Activated naive CD4-positive, alpha-beta T cell (primary cell): ENCODE measurements at places on chromosomes 12 and 14.

GRCh38 chr12:122423258-122424165, 1.0 kb upstream of the CLIP1 start:
- DNase-seq = no peak

- peak; percentile 35 for DNase-seq
These were observed 620 bp downstream of the PGAM5 start for GRCh38 chr12:132711080-132711843.

- no peak for DNase-seq
These were observed 18.5 kb downstream of the COL2A1 start for GRCh38 chr12:47985596-47986290.

DNA sequence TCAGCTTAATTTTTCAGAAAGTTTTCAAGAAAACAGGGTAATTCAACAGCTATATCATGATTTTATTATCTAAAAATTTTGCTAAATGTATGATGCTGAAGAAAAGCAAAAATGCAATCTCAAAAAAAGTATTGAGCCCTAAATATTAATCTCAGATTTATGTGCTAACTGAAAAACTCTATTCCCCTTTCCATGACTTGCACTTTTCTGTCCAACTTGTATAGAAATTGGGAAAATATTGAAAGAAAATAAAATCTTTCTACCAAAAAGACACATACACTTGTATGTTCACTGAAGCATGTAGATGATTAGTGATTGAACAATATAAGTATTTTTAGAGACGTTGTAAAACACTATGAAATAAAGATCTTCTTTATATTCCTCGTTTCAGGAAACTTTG, 368.0 kb upstream of the ATXN7L3B start:
- DNase-seq = no peak

- DNase-seq = no peak
These were observed 688 bp downstream of the ZNF26 start for GRCh38 chr12:132986885-132987225.

DNA sequence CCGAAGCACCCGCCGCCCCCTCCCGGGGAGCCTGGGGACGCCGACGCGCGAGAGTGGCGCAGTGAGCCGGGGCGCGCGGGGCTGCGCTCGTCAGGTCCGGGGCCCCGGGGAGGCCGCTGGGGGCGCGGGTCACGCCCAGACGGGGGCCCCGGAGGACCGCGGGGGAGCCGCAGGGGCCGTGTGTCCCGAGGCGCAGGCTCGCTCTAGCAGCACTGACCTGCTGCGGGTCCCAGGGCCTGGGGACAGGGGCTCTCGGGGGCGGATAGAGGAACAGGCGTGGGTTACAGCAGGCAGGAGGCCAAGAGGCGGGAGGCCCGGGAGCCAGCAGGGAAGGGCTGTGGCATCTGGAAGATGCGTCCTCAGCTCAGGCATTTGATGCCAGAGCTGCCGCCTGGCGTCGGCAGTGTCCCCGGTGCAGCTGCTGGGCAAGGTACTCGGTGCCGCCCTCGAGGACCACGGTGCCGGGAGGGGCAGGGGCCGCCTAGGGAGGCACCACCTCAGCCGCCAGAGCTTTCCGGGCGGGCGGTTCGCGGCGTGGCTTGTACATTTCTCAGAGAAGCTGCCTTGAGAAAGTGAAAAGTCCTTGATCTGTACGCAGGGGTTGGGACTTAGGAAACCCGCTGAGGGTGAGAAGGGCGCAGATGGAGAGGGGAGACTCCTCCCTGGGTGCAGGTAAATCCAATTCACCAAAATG, 1.2 kb downstream of the WNT5B start:
- DNase-seq = no peak

DNA sequence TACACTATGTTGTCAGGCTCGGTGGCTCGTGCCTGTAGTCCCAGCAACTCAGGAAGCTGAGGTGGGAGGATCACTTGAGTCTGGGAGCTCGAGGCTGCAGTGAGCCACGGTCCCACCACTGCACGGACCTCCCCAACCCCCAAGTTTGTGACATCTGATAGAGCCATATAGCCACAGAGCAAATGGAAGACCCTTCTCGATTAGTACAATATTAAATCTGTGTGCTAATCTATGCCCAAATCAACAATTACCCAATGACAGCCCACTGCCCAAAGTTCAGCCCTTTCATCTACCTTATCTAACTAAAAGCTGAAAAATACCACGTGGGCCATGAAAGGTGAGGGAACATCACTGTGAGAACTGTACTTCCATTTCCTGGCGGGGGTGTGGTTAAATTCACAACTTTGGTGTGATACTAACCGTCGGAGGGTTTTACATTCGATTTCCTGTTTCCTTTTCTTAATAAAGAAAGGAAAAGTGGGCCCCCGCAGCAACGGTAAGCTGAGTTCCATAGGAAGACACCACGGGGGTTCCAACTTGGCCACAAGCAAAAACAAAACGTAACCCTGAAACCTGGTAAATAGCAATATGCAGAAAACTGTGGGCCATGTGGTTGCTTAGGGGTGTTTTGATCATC, 31.2 kb upstream of the FOS start:
- DNase-seq = peak; percentile 20

DNA sequence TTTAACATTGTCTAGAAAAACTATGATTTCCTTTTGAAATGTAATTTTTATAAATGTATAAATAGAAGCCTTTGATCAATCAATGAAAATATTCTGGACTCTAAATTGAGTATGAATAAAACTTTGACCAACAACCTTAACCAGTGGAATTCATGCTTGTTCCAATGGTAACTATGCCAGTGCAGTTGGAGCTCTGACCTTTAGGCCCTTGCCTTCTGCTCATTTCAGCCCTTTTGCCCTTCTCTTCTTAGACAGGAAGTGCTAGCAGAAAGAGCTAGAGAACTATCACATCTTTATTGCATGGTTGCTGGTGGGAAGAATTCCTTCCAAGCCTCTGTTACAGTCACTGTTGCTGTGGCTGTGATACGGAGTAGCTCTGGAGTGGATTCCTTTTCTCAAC, 39.7 kb downstream of the TTC8 start:
- DNase-seq = no peak

DNA sequence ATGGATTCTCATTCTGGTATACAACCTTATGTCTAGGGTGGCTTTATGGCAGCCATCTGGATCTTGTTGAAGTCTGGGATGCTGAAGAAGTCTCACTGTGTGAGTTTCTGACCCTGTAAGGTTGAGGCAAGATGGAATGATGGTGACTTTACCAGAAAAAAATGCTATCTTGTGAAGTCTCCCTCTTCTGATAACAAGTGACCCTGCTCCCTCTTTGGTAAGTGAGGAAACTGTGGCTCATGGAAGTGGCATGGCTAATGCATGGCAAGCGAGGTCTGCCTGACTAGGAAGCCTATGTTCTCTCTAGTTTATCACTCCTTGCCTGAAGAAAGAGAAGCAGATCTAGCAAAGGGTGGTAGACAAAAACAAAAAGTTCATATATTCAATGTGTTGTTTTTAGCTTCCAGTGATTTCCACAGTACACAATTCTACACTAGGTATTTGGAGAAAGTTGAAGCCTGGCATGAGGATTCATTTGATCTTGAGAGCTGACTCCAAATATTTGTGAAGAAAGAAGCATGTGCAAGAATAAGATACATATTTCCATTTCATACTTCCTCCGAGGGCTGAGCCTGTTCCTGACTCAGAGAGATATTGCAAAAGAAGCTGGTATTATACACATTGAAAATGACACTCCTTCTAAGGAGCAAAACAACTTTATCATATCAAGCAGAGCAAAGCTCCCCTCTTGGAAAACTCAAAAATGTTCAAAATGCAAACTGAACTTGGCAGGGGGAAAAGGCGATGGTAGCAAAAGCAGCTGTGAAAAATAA, 63.6 kb downstream of the HELB start:
- DNase-seq = no peak

DNA sequence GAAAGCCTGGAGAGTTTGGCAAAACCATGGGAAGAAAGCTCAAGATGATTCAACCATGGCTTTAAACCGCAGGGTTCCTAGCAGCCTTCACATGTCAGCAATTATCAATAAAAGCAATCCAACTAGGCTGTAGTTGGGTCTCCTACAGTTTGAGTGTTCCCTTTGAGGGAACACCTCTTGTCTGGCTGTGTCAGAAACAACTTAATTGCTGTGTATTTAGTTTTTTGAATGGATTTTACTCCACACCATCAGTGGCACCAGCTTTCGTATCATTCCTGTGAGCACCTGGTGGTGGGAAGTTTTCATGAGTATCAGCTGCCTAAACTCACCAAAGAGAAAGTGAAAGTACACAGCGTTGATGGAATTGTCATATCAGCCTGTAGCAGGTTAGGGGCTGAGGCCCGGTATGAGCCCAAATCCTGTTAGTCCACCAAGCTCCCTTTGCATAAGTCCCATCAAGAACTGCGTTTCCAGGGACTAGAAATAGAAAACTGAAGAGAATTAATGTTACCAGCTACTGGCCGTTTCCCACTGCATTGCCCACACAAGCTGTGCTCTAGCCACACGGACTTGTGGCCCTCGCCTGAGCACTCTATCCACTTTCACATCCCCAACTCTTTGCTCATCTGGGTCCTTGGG, 10.9 kb upstream of the IL26 start:
- no peak for DNase-seq

- DNase-seq = no peak
These were observed 2.9 kb upstream of the AGAP2 start for GRCh38 chr12:57741413-57741789.

GRCh38 chr14:63286071-63286470, 32.7 kb downstream of the GPHB5 start:
- no peak for DNase-seq

GRCh38 chr12:53067074-53067992, 11.9 kb downstream of the SPRYD3 start:
- DNase-seq = no peak

DNA sequence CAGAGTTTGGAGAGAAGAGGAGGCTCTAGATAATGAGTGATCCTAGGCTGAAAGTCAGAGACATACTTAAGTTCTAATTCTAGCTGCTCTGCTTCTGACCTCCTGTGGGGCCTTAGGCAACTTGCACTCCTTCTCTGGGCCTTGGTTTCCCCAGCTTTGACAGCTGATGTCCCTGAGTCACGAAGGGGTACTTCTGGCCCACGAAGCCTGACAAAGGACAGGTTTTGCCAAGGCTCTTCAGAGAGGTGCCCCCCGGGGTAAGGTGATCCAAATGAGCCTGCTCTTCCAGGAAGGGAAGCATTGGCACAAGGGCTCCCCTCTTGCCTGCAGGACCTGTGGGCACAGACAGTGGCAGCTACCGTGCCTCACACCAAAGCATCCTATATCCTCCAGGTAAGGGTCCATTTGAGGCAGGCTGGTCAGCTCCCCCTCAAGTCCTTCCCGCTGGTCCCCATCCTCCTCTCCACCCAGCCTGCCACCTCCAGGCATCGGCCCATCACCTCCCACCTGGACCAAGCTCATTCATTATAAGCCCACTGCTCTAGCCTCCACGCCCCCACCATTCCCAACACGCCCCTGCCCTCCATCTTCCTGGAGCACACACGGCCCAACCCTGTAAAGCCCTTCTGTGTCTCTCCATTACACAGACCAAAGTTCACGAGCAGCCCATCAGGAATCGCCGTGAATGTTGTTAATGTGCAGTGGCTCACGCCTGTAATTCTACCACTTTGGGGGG, 1.9 kb upstream of the PPP1R13B start:
- DNase-seq = no peak

GRCh38 chr12:124512667-124513296, 54.6 kb downstream of the NCOR2 start:
- no peak for DNase-seq

GRCh38 chr12:23686095-23686494, 263.4 kb downstream of the SOX5 start:
- no peak for DNase-seq

DNA sequence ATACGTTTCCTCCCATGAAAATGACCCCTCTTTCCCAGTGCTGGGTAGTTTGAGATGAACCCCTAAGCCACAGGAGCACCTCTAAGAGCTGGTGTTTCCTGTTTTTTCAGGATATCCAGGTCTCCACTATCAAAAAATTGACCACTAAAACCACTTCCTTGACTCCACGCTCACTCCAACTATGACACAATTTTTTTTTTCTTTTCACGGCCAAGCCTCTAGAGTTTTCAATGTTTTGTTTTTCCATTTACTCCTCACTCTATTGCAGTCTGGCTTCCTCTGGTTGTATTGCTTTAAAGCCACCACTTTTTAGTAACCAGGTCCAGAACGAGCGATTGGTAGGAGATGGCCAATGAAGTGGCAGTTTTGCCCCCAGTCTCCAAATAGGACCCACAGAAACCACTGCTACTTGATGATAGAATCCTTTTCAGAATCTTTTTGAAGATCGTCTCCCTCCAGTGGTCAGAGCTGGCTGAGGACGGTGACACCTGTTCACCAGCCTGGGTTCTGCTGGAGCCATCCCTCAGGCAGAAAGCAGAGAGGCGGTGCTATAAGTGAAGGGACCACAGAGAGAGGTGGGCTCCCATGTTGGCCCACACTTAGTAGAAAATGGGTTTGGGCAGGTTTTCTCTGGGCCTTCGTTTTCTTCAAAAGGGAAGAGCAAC, 454.4 kb downstream of the VRK1 start:
- no peak for DNase-seq

GRCh38 chr12:27331291-27331926, 1.2 kb upstream of the BMAL2 start:
- no peak for DNase-seq

- no peak for DNase-seq
These were observed 97.8 kb downstream of the SCARB1 start for GRCh38 chr12:124765581-124766489.

GRCh38 chr12:29730481-29730880, 53.3 kb downstream of the TMTC1 start:
- no peak for DNase-seq

GRCh38 chr12:64160021-64160710, 61.9 kb downstream of the KICS2 start:
- no peak for DNase-seq

GRCh38 chr12:118237908-118238307, 102.0 kb downstream of the PEBP1 start:
- no peak for DNase-seq

- DNase-seq = no peak
These were observed 13.0 kb downstream of the MVK start for GRCh38 chr12:109586385-109587296.

- DNase-seq = no peak
These were observed 107.5 kb downstream of the KITLG start for GRCh38 chr12:88472775-88473174.

- DNase-seq = no peak
These were observed 285.8 kb upstream of the GRIP1 start for GRCh38 chr12:66964629-66965028.

GRCh38 chr12:123388177-123388950, 4.4 kb downstream of the KMT5A start:
- DNase-seq = peak; percentile 66

GRCh38 chr14:93893661-93894261, 33.4 kb upstream of the FAM181A start:
- no peak for DNase-seq

DNA sequence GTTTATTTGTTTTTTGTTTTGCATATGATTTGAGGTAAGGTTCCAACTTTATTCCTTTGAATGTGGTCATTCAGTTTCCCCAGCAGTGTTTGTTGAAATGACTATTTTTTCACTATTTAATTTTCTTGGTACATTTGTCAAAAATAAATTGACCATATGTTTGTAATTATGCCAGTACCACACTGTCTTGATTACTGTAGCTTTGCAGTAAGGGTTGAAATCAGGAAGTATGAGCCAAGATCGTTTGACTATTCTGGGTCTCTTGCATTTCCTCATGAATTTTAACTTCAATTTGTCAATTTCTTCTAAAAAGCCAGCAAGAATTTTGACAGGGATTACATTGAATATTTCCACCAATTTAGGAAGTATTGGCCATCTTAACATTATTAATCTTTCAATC, 199.3 kb upstream of the PPFIA2 start:
- no peak for DNase-seq
